ENCODE measurements at places on chromosomes 1 and 21.
A peak's percentile ranks its signal among the peaks of the same experiment; 100 is the strongest.

GRCh38 chr1:192475970-192476369 is 99.6 kb upstream of the RGS1 start:
- no peak for DNase-seq

GRCh38 chr21:17513214-17514123 is 626 bp downstream of the CXADR start:
- no peak for DNase-seq

DNA sequence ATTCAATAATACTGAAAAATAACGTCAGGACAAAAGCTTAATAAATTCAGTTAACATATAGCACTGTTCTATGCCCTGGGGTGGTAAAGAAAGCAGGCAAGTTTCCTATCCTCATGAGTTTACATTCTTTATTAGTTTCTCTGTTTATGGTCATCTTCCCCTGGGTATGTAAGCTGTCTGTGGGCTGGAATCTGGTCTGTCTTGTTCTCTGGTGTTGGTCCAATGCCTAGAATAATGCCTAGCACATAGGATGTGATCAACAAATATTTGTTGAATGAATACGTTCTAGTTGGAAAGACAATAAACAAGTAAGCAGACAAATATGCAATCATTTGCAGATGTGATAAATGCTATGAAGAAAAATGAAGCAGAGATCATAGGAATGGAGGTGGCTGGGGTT is 7.2 kb upstream of the IGSF3 start:
- no peak for DNase-seq

DNA sequence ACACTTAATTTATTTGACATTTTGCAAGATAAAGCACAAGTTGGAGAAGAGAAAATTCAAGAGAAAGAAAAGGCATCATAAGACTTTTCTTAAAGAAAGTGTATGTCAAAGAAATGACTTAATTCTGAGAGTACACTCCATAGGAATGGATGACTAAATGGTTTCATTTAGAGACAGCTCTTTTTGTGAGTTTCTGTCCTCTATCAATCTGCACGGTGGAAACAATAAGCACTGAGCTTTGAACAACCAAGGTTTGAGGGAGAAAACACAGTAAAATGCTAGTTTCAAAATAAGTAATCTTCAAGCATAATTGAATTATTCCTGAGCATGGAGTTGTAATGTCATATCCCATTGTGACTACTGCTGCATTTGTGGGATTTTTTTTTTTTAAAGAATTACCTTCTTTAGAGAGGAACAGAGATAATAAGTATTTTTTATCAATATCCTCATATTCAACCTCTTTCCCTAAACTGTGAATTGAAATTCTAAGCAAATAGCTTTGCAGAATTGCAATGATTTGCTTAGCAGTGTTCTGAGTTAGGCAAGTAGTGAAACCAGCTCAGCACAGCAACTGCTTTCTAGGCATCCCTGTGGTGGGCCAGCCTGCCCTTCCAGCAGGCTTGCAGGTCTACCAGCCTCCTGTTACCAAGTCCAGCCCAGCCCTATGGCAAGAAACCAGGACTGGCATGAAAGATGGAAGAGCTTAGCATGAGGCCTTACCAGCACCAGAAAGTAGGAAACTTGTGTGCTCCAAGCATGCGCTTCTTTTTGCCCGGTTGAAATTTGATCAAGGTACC is 38.2 kb downstream of the KCNJ6 start:
- DNase-seq, result no peak

- DNase-seq, result no peak
These were observed 6.0 kb upstream of the SF3A3 start for GRCh38 chr1:37995751-37996345.

- peak; percentile 20 for DNase-seq
These were observed 2.6 kb downstream of the PRDM2 start for GRCh38 chr1:13702425-13703127.

DNA sequence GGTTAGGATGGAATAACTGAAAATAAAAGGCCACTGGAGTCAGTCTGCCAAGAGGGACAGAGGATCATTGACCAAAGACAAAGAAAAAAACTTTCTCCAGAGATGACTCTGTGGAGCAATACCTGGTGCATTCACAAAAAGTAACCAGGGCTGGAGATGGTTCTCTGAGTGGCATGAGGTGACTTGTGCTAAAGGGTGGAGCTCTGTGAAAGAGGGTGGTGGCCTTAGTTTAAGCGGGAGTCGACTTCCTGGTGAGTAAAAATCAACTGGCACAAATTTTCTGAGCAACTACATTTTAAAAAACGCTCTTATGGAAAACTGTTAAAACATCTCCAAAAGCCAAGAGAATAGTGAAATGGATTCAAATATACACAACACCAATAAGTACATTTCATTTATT is 10.0 kb downstream of the NHLH2 start:
- DNase-seq, result no peak

DNA sequence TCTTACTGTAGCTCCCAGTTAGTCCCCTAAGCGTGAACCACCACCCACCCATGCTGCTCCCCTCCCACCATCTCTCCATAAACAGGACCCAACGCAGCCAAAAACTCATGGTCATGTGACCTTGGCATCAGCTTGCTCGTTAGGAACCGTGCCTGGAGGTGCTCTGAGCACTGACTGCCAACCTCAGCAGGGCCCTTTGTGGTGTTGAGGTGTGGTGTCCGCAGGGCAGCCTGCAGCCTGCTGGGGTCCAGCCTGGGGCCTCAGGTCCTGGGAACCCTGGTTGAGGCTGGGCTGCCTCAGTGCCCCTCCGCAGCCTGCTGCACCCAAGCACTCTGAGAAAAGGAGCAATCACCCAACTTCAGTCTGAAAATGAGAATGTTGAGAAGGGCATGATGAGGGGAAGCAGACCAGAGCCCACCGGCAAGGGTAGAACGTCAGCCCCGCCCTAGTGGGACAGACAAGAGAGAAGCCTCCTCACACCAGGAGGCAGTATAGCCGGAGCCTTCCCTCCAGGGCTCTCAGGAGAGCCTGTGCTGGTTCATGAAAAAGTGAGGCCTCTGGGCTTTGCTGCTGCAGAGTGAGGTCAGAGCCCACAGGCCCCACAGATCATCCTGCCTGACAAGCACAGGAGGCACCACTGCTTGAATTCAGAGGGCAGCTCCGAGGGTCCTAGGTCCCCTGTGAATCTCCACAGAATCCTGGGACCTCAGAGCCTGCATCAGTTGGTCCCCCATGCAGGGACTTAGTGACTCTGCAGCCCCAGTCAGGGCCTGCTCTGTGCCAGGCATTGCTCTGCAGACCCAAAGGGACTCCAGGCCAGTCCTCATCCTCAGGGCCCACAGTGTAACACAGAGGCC is 4.9 kb upstream of the COL6A2 start:
- no peak for DNase-seq

DNA sequence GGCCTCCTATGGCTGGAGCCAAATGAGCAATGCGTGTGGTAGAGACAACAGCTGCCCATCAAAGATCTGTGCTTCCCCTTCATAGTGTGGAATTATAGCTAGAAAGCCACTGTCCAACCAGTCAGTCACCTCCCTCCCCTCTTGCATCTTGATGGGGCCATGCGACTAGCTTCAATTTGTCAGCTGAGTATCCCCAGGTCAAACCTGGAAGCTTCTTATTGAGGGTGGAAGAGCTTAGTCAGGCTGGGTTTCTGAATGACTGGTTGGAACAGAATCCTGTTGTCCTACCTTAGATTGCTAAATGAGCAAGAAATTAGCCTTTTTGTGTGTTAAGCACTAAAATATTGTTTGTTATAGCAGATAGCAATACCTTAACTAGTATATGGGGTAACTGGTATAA is 625.4 kb downstream of the PTPRC start:
- no peak for DNase-seq

GRCh38 chr1:15881961-15882360 is 34.5 kb downstream of the SPEN start:
- no peak for DNase-seq

DNA sequence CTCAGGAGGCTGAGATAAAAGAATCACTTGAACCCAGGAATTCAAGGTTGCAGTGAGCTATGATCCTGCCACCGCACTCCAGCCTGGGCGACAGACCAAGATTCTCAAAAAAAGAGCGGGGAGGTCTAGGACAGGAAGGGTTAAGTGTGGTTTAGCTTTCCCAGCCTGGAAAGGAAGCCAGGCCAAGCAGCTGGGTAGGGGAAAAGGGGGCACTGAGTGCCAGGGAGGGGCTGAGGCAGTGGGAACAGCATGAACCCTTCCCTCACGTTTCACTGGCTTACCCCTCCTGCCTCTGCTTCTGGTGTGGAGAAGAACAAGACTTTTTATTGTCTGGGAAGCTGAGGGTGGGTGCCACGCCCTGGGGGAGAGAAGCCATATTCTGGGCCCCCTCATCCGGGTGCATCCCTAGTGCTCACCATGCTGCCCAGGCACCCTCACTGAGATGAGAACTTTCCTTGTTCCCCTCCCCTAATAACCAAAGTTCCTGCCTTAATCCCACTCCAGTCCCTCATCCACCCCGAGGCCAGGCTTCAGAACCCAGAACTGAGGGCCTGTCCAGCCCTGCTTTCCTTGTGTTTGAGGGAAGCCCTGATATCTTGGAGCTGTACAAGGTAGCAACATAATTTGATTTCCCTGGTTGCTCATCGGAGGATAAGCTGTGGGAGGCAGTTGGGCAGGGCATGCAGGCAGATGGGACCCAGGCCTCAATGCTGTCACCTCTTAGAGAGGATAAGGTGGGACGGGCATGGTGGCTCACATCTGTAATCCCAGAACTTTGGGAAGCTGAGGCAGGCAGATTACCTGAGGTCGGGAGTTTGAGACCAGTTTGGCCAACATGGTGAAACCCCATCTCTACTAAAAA is 2.0 kb upstream of the LMNA start:
- no peak for DNase-seq

DNA sequence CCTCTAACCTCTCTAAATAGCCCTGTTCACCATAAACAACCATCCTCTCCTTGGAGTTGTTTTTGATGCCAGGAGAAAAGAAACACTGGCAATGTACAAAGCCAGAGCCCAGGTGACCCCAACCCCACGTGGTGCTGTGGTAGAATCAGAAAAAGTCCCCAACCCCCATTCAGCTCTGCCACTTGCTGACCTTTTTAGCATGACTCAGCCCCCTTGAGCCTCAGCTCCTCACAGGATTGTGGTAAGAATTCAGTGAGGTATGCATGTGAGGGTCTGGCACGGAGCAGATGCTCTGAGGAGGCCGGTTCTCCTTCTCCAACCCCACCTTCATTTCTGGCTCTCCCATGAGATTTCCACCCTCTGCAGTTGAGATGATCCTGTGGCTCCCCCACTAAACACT is 11.1 kb upstream of the CHI3L1 start:
- no peak for DNase-seq
